Hypothalamus (tissue), 51 donors: ENCODE measurements at places on chromosomes 1 and 21.

DNA sequence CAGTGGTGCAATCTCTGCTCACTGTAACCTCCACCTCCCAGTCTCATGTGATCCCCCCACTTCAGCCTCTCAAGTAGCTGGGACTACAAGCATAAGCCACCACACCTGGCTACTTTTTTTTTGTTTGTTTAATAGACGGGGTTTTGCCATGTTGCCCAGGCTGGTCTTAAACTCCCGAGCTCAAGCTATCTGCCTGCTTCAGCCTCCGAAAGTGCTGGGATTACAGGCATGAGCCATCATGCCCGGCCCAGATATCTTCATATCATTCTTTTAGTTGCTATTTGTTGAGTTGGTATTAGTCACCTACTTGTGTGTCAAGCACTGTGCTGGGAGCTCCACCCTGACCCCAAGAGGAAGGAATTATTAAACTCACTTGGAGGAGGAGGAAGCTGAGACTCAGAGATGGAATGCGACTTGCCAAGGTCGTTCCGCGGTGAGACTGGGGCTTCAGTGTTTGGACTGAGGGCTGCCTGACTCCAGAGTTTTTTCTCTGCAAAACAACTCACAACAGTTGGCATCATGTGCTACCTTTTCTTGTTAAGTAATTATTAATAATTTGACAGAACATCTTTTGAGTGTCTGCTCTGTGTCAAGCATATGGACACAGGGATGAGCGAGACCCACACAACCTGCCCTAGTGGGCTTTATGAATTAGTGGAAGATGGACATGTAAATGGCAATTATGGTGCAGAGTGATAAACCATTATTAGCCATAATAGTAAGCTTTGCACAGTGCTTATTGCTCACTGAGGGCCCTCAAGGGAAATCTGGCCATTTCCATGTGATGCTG, 132.0 kb downstream of the FOXD2 start:
- DNase-seq, result no peak

- DNase-seq, result no peak
These were observed 245.6 kb downstream of the SIPA1L2 start for GRCh38 chr1:232384171-232384883.

DNA sequence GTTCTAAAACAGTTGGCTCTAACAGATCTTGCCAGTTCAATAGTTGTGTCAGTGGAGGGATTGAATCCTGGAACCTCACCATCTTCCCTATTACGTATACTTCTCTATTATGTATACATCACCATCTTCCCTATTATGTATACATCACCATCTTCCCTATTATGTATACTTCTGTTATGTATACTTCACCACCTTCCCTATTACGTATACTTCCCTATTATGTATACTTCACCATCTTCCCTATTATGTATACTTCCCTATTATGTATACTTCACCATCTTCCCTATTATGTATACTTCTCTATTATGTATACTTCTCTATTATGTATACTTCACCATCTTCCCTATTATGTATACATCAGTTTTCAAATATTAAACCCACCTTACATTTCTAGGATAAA, 34.4 kb upstream of the HP1BP3 start:
- DNase-seq, result no peak

DNA sequence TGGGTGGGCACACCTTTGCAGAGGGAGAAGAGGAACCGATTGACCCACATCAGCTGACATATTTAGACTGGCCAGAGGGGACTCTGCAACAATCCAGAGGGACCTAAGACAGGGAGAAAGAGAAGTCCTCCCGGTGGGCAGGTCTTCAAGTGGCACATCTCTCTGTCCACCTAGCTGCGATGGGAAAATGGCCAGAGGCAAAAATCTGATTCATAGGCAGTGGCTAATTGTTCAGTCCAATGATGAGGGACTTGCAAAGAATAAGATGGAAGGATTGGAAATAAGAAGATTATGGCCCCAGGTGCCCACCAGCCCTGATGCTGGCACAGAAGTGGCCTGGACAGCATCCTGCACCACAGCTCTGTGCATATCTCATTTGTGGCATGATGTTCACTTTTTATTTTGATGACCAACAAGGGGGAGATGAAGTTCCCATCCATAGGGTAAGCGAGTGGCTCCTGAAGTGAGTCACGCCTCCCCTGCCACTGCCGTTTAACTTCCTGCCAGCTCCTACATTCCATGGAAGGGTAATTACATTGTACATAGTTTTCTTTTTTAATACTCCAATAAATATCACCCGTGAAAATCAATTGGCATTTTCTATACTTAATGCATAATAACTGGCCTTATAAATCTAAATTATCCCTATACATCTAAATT, 659.6 kb downstream of the MATN1 start:
- no peak for DNase-seq

DNA sequence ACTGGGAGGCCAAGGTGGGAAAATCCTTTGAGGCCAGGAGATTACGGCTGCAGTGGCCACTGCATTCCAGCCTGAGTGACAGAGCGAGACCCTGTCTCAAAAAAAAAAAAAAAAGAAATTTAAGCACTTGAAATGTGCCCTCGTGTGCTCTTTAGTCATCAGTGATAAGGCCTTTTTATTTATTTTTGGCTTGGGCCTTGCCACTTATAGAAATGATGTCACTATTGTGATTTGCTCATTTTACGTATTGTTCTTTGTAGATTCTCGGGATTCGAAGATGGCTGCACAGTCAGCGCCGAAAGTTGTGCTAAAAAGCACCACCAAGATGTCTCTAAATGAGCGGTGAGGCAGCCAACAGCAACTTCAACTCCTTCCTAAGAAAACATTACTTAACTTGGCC, 2.4 kb downstream of the CHTOP start:
- DNase-seq, result no peak

DNA sequence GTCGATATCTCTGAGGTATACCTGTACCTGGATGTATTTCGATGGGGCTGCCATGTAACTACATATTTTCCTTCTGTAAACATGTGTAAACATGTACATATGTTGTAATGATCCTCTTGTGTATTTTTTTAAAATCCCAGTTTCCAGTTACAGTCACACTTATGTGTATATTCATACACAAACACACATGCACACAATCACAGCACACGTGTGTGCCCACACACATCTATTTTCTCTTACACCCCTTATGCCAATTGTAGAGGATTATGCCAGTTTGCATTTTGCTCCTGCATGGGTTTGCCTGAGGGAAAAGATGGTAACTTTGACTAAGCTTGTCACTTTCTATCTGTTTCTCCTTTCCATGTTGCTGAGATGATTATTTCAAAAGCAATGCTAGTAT, 10.1 kb downstream of the SYT14 start:
- no peak for DNase-seq

GRCh38 chr1:54842206-54842915, 41.2 kb upstream of the TTC22 start:
- DNase-seq, result no peak

DNA sequence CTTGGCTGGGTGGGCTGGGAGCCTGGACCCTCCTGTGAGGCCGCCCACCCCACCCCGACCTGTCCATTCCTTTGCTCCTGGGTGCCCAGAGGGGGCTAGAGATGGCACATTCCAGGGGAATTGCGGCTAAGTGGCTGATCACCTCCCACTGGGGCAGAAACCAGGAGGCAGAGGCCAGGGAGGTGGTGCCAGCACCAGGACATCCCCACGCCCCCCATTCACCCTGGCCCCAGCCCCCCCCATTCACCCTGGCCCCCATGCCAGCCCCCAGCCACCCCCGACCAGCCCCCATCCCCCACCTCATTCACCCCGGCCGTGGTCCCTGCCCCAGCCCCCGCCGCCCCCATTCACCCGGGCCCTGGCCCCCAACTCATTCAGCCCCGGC, 6.2 kb downstream of the C1QTNF12 start:
- DNase-seq, result no peak

GRCh38 chr1:30511991-30512913, 211.1 kb downstream of the MATN1 start:
- DNase-seq, result no peak

DNA sequence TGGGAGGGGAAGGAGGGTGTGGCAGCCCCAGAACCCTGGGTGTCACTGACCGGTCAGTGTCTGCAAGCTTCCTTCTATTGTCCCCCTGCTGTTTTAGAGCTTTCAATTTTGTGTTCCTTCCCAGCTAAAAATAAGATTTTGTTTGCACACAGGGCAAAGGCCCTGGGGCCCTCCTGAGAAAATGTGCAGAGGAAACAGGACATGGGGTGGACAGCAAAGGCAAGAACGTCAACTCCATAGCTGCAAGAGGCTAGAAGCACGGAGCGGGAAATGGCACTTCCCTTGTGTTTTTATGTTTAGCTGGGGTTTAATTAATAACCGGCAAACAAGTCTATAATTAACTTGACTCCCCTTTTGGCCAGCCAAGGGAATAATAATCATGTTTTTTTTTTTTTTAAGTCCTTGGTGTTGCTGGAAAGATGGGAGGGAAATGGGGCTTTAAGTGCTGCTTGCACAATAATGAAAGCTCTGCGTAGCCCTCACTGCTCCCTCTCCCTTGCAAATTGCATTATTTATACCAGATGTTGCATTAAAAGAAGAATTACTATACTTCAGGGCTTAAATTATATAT, 261.4 kb upstream of the USP24 start:
- no peak for DNase-seq

DNA sequence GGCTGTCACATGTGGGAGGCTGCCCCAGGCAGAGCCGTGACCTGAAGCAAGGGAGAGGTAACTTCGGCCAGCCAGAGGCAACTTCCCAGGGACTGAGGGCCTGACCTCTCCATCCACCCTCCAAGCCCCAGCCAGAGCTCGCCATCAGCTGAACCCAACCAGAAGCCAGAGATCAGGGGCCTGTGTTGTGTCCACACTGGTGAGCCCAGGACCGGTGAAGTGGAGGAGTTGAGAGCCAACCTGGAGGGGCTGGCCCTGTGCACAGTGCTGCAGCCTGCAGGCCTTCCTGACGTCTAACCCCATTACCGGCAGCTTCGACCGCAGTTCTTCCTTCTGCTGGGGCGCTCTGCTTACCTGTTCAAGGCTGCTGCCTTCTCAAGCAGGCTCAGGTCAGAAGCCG, 19.6 kb upstream of the PDE9A start:
- DNase-seq, result no peak

DNA sequence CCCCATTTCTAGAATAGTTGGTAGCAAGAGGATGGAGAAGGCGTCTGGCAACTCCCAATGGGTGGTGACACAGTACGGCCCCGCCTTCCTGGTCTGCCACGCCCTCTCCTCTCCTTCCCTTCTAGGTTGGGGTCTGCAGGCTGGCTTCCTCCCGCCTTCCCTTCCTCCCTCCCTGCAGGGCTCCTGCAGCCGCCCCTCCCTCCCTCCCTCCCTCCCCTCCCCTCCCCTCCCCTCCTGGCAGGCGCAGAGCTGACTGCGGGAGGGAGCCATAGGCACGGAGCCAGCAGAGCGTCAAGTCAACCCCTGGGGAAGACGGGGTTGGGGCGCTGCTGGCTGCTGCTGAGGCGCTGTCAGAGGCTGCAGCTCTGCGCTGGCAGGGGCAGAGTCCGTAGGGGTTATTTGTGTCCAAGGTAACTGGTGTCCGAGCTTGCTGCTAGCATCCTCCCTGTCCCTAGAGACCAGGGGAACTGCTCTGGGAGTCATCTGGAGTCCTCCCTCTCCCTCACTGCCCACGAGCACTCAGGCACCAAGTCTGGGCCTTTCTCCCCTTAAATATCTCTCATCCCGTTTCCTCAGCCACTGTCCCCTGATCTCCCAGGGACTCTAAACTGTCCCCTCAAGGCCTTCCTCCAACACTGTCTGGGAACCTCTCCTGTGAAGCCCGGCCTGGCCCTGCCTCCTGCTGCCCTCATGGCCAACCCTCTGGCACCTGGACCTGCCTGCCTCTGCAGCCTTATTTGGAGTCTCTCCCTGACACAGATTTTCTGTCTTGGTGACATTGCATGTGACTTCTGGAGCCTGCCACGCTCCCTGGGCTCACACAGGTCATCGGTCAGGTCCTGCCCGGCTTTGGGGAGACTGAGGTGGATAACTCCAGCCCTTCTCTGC, 57.4 kb upstream of the ACOT11 start:
- no peak for DNase-seq

- no peak for DNase-seq
These were observed 98.4 kb downstream of the SMYD2 start for GRCh38 chr1:214379236-214379970.

- DNase-seq, result no peak
These were observed 13.2 kb upstream of the MFN2 start for GRCh38 chr1:11967028-11967547.

DNA sequence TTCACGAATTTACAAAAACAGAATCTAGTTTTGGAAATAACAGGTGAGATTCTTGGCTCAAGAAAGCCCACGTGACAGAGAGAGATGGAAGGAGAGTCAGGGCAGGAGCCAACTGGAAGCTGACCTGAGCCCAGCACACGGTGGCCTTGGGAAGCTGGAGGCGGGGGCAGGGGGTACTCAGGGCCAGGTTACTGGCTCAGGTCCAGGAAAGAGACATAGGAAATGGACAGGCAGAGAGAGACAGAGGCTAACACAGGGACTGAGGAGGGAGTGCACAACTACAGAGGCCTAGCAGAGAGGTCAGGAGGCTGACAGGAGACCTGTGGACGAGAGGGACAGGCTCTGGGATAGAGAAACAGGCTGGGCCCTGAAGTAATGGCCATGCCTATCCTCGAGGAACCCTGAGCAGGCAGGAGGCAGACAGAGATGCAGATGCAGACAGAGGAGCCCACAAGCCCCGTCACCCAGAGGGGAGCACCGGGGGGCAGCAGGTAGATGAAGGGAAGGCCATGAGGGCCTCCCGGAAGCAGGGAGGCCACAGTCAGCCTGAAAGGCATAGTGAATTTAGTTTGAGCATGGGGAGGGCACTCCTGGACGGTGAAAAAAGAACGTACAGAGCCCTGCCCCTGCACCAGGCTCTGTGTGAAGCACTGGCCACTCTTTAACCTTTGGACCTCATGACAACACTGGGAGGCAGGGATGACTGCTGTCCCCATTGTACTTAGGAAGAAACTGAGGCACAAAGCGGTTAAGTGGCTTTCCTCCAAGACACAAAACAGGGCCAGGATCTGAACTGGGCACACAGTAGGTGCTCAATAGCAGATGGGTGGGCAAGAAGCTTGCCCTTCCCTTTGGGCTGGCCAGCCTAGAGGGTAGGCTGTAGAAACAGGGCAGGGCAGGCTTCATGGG, 230.1 kb downstream of the TRABD2B start:
- no peak for DNase-seq

DNA sequence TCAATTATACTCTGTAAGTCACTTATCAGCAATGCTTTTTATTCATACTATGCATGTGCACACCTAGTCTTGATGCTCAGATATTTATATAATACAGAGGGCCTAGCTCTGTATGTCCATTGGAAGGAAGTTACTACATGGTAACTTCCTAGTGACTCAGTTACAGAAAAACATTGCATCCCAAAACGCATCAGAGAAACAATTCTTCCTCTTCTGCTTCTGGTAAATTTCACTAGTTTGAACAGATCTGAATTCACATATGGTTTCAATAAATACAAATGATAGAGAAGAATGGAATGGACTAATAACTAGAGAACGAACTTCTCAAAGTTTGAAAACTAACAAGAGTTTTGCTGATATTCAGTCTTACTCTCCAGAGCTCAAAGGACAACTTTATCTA, 811.3 kb upstream of the ADGRL2 start:
- DNase-seq, result no peak

GRCh38 chr1:239744851-239745250, 346.8 kb upstream of the FMN2 start:
- no peak for DNase-seq

- no peak for DNase-seq
These were observed 76.4 kb upstream of the SCYL3 start for GRCh38 chr1:169970114-169970513.
